ENCODE measurements at places on chromosomes 6 and 20.
A peak's percentile ranks its signal among the peaks of the same experiment; 100 is the strongest.

DNA sequence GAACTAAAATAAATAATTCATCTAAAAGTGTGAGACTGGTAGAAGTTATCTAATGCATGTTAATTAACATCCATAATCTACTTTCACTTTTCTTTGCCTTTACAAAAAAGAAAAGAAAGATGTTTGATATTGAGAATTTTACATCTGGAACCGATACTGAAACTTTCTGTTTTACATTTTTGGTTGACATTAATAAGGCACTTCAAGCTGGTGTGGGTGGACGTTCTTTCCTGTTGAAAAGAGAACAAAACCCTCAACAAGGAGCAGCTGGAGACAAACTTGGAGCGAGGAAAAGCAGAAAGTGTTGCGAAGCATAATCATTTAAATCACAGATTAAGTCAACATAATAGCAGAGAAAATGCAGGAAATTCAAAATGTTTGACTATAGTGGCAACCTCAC, 575.2 kb upstream of the ADGRB3 start:
- no peak for DNase-seq

DNA sequence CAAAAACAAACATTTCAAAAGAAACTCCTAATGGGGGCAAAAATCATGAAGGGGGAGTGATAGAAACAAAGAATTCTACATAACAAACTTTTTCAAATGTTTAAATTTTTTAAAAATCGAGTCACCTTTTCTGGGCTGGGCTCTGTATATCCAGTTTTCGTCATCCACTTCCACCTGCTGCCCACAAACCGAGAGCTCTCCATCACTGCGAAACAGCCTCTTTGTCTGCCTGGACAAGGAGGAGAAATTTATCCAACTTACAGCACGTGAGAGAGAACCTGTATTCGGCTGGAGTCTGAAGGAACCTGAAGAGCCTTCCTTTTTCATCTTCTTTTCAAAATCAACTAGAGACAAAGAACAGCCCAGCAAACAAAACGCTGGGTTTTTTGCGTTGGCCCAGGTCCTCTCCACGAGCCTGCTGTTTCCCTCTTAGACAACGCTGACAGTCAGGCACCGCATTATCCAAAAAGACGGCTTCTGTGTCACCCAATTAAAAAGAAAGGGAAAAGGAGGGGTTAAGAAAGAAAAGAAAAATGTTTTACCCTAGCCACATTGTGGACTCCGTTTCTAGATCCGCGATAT, 72.4 kb upstream of the NHSL1 start:
- DNase-seq: no peak

GRCh38 chr20:5551621-5552020, 198.6 kb upstream of the SHLD1 start:
- DNase-seq: no peak

DNA sequence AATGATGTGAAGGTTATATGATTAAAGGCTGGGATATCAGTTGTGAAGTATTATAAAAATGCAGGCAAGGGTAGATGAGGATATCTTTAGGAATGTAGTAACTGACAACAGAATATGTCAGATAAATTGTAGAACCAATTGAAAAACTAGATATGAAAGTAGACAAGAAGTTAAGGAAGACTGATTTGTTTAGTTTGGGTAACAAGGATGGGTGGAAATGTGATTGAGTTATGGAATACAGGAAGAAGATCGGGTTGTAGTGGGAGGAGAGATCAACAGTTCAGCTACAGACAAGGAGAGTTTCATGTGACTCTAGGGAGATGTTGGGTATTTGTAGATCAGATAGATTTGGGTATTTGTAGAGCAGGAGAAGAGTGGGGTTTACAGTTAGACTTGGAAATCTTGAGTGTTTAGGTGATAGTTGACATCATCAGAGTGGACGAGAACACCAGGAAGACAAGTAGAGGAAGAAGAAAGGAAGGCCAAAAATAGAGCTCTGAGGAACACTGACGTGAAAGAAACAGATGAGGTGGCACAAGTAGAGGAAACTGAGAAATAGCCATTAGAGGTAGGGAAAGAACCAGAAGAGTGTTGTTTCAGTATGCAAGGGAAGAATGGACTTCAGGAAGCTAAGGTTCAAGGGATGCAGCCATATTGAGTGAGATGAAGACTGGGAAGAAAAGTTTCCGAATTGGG, 12.1 kb upstream of the TSPYL1 start:
- no peak for DNase-seq

DNA sequence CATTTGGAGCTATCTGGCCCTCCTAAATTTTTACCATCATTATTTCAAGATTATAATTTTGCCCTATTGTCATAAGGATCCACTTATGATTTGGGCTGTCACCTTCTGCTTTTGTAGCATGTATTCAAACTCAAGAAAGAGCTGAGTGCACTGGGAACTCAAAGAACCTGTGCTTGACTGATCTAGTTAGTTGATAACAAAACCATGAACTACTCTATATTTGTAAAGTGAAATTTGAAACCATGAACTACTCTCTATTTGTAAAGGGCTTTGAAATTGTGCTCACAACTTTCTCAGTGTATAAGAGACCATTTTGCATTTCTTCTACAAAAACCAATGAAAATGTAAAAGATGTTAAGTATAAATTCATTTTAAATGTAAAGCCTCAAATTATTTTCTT, 77.5 kb upstream of the POPDC3 start:
- DNase-seq: no peak

DNA sequence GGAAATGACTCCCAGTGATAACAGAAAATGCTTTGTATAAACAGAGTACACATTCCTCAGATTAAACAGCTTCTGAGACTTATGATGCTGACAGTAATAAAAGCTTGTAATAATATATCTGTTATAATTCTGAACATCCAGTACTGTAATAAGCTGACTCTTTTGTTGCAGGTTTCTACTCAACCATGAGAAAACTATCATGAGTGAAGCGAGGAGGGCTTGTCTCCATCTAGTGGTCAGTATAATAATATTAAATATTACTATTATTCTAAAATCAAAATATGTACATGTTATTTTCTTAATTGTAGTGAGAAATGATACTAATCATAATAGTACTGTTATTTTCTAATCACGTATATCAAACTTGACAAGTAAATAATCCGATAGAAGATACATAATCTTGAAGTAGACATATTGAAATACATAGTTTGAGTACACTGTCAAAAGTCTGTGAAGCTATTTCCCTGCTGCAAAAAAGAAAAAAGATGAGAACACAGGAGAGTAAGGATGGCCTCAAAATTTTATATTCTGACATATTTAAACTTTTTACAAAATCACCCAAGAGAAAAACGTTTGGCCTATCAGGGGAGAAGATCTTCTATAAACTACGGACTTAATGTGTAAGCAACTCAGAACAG, 183.1 kb downstream of the MOXD1 start:
- no peak for DNase-seq

- DNase-seq: no peak
Measured at GRCh38 chr20:58590679-58591473, 60.2 kb upstream of the STX16 start.

DNA sequence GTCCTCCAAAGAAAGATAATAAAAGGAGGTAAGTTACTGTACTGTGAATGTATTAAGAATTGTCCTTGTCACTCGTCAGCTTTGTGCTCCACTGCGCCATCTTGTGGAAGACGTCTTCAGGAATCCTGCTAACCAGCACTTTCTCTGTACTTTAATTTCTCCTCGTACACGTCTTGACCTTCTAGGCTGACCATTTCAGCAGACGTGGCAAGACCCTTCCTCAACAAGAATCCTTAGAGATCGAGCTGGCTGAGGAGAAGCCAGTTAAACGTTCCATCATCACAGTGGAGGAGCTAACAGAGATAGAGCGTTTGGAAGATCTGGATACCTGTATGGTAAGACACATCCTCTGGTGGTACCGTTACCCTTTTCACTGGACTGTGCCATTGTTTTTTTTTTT, 95.5 kb upstream of the SCGN start:
- peak; percentile 88 for DNase-seq

- DNase-seq: peak; percentile 68
Measured at GRCh38 chr6:455006-455585, 63.5 kb downstream of the IRF4 start.

DNA sequence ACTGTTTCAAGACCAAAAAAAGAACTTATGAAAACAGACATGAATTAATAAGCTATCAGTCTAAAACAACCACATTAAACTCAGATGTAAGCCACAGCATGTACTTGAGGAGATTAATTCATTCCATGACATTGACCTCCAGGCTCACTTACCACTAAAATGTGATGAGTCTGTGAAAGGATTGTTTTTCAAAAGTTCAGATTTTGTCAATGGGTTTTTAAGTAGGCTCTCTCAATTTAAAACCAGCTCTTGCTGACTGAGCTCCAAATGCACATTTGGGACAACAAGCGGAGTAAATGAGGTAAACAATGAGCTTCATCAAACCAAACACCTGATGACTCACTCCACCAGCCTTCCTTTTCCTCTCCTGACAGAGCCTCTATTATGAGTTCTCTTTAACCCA, 197.0 kb downstream of the SIM1 start:
- DNase-seq: no peak
